ENCODE measurements at places on chromosomes 7 and 10.
A peak's percentile ranks its signal among the peaks of the same experiment; 100 is the strongest.

- DNase-seq = no peak
Observed at GRCh38 chr10:37952043-37952755, 24.2 kb downstream of the ZNF25 start.

DNA sequence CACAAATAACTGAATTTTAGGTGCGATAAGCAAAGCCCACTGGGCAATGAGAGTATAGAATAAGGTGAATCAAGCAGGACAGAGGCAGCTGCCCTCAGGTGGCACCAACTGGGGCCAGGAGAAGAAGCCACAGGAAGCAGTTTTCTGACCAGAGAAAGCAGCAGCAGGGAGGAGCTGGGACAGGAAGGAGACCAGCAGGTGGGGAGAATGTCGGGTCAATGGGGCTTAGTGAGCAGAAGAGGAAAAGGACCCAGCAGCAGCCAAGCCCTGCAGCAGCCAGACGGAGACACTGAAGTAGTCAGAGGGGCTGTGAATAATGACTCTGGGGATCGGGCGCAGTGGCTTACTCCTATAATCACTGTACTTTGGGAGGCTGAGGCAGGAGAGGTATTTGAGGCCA is 209.6 kb upstream of the SH2B2 start:
- no peak for DNase-seq

- DNase-seq = no peak
Observed at GRCh38 chr7:69635555-69636185, 37.4 kb downstream of the AUTS2 start.

- DNase-seq = no peak
Observed at GRCh38 chr7:66246554-66247171, 41.5 kb downstream of the TPST1 start.

- DNase-seq = no peak
Observed at GRCh38 chr7:137937202-137937560, 64.7 kb downstream of the CREB3L2 start.

DNA sequence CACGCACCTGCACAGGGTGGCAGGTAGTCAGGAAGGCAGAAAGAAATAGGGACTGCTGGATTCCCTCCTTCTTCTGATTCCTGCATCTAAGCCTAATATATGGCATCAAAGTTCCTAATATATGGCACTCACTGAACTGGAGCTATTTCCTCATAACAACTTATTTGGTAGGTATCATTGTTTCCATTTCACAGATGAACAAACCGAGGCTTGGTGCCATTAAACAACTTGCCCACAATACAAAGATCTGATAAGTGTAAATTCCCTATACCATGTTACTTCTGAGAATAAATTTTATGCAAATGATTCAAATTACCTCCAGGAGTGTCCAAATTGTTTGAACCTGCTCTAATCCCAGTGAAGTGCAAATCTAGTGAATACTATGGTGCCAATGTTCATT is 2.1 kb upstream of the FAM171A1 start:
- no peak for DNase-seq

DNA sequence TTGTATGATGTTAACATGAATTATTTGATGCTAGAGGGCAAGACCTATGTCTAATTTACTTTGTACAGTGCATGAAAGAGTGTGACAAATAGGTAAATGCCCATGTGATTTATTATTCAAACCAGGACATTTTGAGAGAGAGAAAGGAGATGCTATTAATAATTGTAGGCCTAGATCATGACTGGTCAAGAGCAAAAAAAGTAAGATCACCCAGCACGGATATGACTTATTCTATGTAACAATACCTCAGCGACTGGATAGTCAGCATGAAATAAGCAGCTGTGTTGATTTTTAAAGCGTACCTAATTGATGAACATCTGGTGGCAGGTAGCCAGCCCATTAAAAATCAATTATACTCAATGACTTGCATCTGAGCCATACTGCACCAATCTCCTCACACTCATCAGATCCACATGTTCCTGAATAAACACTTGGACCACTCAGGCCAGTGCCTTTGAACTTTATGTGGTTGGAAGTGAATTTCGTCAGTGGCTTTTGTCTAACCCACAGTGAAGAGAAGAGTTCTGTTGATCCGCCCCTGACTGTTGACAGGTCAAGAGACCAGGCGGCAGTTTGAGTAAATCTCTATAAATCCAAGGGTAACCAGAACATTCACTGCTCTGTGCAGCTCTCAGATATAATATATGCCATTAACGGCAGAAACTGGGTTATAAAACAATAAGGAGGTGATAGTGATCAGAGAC is 435.3 kb downstream of the MDFIC start:
- DNase-seq = no peak

DNA sequence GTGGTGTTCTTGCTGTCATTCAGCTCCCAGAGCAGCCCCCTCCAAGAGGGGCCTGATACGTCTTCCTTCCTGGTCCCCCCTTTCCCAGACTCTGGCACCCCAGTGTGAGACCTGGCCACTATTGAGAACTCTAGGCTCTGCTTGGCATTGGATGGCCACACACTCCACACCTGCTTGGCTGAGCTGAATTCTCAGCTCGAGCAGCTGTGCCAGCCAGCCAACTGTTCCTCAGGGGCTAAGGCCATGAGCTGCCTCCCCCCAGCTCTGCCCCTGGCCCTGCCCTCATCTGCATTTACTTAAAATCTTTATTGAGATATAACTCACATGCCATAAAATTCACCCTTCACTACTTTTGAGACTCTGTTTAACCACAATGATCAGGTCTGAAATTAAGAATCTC is 6.7 kb downstream of the TLL2 start:
- DNase-seq = no peak

GRCh38 chr7:84904561-84904960 is 282.3 kb downstream of the SEMA3D start:
- DNase-seq = no peak

GRCh38 chr10:84256510-84257342 is 11.9 kb downstream of the RGR start:
- peak; percentile 41 for DNase-seq

- DNase-seq = peak; percentile 37
Observed at GRCh38 chr7:47600199-47601118, 18.5 kb upstream of the TNS3 start.
